ENCODE measurements at places on chromosomes 4 and X.

DNA sequence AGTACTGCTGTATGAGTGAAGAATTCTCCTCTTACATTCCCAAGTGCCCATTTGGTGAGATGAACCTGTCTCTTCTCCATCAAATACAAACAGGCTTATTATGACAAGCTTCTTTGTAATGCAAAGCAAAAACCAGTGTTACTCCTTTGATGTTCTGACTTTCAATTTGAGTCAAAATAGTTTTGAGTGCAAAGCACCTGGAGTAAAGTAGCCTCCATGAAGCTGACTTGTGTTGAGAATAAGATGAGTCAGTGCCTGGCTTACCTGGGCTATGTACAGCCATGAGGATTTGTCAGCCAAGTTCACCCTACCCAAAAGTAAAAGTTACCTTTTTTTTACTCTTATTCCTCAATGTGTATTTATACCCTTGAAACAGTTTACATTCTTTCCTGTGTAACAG, 132.5 kb upstream of the FMR1 start:
- DNase-seq, result no peak

DNA sequence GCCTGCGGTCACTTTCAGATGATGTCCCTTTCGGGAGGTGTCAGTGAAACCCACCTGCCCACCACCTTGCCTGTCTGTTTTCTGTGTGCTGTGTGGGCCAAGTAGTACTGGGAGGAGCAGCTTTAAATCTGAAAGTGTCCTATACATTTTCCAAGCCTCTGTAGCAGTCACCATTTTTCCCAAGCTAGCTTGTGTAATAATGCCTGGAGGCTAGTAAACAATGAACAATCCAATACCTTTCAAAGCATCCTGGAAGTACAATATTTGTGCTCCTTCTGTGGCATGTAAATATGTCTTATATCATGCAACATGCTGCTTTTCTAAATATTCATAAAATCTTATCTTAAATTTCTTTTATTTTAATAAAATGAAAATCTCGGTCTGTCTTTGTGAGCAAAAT, 111.6 kb upstream of the C1GALT1C1 start:
- DNase-seq, result no peak

DNA sequence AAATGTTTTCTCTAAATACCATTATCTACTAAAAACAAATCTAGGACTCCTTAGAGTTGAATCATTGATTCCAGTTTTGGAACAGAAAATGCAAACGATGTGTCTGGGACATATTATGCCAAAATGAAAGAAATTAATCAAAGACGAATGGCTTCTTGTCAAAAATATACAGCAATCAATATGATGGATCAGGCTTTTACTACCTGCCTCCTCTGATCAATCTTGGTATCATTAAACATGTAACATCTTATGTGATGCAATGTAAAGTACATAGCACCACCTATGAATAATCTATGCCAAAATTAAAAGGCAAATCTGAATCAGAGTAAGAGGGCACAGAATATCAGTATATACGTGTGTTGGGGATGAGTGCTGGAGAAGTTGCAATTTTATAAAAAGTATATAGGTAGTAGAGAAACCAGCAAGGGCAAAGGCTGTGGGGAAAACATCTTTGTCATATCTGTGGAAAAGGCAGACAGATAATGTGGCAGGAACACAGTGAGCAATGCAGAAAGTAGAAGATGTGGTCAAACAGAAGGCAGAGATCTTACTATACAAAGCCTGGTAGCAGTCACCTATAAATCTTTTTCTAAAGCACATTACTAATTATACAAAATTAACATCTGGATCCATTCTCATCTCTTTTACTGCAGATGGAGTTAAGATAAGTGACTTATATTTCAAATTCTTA, 152.7 kb downstream of the ANTXR2 start:
- no peak for DNase-seq

- no peak for DNase-seq
These were observed 2666.5 kb downstream of the ARAP2 start for GRCh38 chr4:33577791-33578190.

- no peak for DNase-seq
These were observed 872.0 kb upstream of the AGA start for GRCh38 chr4:178314287-178314686.

GRCh38 chr4:181820553-181820952, 422.6 kb upstream of the TENM3 start:
- no peak for DNase-seq

DNA sequence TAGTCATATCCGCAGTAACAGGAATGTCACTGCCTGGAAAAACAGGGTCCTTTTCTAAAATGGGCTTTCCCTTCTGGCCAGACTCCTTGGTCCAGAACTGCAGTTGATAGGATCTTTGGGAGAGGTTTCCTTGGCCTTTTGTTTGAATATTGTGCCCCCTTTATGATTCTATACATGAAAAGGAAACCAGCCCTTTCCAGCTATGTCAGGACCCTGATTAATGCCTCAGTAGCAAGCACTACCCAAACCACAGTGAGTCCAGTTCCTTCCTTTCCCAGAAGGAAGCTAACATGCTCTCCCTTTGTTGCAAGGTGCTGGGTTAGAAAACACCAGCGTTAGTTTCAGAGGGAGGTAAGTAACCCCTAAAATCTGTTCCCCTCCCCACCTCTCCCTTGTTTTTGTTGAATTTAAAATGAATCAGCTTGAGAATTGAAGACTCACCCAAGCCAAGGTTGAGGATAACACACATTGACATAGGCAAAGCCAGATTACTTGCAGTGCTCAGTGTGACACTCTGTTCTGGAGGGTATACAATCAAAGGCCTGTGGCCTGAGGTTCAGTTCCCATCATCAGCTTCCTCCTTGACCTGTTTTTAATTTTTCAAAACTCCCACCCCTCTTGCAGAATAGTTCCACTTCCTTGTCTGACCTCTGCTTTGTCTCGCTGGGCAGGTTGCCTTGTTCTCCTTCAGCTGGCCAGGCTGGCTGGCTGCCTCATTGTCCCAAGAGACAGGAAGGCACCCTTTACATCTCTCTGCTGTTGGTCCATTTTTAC, 87.6 kb upstream of the PLAC1 start:
- no peak for DNase-seq

DNA sequence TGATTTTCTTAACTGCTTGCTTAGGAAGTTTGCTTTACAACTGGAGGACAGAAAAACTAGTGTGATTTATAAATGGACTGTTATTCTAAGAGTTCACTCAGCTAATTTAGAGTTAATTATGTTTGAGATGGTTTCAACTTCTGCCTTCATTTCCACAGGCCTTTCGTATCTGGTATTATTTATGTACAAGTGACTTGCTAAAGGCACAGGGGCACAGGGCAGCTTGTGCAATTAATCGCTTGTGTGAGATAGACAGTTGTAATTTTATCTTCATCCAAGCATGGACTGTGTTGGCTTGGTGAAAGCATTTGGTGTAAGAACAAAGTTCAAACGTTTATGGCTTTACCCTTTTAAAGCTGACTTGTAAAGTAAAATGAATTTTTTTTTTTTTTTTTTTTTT, 38.3 kb downstream of the GPAT3 start:
- DNase-seq, result no peak

- peak; percentile 37 for DNase-seq
These were observed 10.5 kb upstream of the FGF16 start for GRCh38 chrX:77436682-77437081.

DNA sequence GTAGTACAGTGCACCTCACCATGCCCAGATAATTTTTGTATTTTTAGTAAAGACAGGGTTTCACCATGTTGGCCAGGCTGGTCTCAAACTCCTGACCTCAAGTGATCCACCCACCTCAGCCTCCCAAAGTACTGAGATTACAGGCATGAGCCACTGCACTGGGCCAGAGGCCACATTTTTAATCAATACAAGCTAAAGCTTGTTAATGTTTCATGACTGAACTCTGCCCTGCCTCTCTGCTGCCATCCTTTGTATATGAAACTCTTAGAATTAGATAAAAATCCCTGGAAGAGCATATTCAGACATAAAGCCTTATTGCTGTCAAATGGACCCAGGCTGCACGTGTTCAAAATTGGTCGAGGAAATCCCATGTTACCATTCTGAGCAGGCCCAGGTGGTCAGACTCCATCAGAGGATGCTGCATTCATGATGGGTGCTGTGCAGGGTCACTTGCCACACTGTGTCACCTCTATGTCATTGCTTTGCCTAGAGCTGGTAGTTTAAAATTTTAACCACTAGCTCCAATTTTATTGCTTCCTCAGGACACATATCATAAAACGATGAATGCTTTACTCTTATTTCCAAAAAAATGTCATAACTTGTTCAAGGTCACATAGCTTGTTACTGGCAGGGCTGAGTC, 45.2 kb downstream of the LNX1 start:
- no peak for DNase-seq

GRCh38 chrX:53284684-53285447, 3.5 kb upstream of the IQSEC2 start:
- DNase-seq, result peak; percentile 69

- no peak for DNase-seq
These were observed 95.2 kb downstream of the RPA4 start for GRCh38 chrX:96978906-96979305.

- DNase-seq, result peak; percentile 61
These were observed 64.6 kb downstream of the CNKSR2 start for GRCh38 chrX:21438792-21439191.

- DNase-seq, result no peak
These were observed at the start of gene GCNA for GRCh38 chrX:71578253-71579135. Gene GCNA (plus strand): TSS chrX:71578437. CDS start chrX:71580822, 2,385 bp downstream.

DNA sequence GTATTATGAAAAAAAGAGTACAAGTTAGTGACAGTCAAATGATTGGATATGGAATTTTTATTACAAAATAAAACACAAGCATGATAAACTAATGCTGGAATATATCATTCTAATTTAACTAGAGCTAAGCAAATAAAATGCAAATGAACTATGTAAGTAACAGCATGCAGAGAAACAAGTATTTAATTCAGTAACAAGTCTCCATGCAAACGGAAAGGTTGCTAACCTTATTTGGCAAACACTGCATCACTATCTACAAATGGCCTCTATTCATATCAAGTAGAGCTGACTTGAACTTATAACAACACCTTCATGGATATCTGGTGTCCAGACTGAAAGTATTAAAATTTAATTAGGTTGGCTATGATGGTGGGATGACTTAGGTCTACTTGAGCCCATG, 15.4 kb downstream of the PPM1K start:
- DNase-seq, result no peak

GRCh38 chrX:10099411-10099810, 57.4 kb upstream of the CLCN4 start:
- no peak for DNase-seq

DNA sequence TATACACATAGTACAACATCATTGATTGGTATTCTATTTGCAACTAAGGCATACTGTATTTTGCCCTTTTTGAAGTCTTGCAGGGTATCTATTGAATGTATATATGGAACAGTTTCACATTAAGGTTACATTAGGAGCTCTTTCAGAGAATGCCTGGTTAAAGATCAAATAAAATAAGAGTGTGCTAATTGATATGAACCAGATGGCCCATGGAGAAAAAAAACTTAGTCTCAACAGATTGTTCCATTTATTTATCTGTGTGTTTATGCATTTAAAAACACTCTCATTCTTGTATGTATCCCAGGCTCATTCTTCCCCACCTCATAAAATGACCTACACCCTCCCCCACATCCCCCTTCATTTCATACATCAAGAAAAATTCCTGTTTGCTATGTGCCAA, 35.2 kb upstream of the GRIA2 start:
- no peak for DNase-seq

DNA sequence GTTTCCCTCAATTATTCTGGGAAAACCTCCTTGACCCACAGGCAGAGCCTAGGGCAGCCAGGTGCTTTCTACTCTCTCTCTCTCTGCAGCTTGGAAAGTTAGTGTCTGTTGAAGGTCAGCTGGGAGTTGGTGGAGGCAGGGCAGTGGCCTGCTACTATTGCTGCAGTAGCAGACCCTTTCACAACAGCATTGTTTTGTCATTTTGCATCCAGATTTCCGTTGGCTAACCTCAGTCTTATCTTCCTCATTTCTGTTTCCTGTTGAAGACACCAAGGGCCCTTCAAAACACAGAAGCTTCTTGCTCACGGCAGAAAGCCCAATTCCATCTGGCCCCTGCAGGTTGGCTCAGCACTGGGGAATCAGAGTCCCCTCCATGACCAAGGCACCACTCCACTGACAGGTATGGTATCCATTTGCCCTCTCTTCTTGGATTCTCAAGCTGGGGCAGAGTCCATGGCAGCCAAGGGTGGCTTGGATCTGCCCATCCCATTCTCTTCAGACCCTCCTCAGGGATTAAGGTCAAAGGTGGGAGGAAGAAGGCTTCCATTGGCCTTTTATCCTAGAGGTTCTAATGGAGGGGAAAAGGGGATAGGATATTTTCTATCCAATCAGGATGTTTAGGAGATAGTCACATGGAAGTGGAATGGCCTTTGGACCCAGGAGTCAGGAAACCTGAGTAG, 24.6 kb downstream of the VSIG4 start:
- DNase-seq, result peak; percentile 90

- DNase-seq, result no peak
These were observed 207.4 kb downstream of the CEP135 start for GRCh38 chr4:56156141-56156540.

DNA sequence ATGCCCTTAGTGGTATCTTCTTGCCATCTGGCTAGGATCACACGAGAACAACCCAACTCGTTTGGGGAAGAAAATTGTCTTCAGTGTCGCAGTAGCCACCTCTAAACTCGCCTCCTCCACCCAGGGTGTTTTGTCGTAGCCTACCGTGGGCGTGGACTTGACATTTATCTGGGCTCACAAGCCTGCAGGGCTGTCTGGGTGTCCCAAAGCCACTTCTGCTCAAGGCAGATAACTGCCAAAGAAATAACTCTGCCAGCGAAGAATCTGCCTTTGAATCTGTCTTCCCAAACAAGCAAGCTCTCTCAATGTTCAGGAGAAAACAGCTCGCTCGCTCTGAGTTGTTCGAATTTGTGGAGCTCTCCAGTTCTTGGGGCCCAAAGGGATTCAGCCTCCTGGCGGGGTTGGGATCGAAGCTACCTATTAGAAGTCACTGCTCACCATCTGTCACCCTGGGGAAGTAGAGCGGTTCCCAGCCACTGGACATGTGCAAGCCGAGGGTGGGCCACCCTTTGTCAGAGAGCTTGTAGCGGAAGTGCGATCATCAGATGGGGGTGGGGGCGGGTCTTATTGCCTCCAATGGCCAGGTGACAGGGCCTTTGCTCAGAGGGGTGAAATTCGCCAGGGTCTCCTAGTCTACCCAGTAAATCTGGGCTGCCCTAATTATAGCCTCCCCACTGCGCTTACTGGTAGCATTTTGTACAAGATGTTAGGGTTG, 14.8 kb downstream of the BLOC1S4 start:
- peak; percentile 98 for DNase-seq

DNA sequence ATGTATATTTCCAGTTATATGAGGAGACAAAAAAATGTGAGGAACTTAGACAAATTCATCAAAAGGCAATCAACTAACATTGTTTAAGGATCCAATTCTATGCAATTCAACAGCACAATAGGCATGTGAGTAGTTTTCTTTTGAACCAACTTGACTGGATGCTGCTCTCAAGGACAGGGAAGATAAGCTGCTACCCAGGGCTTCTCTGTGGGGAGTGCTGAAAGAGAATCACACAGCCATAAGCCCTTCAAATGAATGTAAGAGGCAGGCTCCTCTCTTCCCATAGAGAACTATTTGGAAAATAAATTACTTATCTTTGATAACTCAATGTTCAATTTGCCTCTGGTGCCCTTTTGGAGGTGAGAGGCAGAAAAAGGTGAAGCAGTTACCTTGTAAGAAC, 1413.6 kb downstream of the PCDH7 start:
- DNase-seq, result no peak
